ENCODE measurements at places on chromosomes 6 and 20.

- DNase-seq: no peak
Observed at GRCh38 chr6:76888351-76888750, 574.9 kb downstream of the HTR1B start.

DNA sequence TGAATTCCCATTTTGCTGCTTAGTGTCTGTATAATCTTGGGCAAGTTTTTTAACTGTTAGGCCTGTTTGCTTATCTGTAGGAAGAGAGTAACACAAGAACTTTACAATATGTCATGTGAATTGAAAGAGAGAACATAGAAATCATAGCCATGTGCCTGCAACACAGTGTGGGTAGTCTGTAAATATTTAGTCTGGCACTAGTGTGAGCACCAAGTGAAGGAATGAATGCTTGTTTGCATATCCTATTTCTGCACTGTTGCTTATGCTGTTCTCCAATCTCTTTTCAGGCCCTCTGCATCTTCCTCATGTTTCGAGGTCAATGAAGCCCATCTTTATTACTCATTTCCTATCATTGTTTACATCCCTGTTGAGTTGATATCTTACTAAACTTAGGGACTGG is 49.2 kb downstream of the CBFA2T2 start:
- no peak for DNase-seq

DNA sequence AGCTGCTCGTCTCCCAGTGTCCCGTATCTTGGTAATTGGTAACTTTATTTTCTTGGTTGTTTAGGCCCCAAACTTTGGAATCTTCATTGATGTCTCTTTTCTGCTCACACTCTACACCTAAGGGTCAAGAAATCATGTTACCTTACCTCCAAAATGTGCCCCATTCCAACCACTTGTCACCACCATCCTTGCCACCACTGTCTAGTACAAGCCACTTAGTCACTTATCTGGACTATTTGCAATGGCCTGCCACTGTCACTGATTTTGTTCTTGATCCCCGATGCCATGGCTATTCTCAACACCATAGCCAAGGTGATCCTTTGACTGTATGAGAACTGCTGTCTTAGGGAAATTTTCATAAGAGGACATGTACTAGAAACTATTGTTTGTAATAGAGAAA is 46.0 kb upstream of the SLC22A16 start:
- DNase-seq: no peak

DNA sequence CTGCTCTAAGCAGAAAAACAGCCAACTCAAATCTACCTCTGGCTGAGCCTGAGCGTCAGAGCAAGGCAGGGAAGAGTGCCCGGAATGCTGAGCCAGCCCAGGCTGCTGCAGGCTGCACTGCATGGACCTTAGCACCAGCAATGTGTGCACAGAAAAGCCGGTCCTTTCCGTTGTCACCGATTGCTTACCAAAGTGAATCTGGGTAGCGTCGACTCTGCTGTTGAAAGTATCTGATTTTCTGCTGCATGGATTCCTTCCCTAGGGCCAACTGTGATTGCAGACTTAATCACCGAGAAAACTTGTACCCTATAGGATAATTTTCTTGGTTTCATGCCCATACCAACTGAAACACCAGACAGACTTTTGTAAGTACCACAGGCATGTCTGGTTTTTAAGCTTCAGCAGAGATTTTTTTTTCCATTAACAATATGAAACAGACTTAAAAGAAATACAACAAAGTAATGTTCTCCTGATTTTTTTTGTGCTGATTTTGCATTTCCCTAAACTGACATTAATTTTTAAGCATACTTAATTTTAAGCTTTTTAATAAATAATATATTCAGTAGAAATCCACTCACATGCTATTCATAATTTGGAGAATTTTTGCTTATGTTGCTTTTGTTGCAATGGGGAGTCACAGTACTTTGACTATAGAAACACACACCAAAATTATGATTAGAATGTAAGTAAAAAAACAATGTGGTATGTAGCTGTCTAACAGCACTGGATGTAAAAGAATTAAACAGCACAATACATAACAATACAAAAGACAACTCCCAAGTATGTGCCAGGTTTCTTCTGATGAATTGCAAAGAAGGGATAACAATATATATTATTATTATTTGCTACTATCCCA is 218.0 kb downstream of the THBS2 start:
- peak; percentile 59 for DNase-seq

GRCh38 chr6:72975352-72975752 is 249.9 kb downstream of the KHDC1L start:
- no peak for DNase-seq

Data from mesenteric fat pad (tissue), 1 donor.